HL-60 (cell line): ENCODE measurements at places on chromosomes 16 and 17.
A peak's percentile ranks its signal among the peaks of the same experiment; 100 is the strongest.

DNA sequence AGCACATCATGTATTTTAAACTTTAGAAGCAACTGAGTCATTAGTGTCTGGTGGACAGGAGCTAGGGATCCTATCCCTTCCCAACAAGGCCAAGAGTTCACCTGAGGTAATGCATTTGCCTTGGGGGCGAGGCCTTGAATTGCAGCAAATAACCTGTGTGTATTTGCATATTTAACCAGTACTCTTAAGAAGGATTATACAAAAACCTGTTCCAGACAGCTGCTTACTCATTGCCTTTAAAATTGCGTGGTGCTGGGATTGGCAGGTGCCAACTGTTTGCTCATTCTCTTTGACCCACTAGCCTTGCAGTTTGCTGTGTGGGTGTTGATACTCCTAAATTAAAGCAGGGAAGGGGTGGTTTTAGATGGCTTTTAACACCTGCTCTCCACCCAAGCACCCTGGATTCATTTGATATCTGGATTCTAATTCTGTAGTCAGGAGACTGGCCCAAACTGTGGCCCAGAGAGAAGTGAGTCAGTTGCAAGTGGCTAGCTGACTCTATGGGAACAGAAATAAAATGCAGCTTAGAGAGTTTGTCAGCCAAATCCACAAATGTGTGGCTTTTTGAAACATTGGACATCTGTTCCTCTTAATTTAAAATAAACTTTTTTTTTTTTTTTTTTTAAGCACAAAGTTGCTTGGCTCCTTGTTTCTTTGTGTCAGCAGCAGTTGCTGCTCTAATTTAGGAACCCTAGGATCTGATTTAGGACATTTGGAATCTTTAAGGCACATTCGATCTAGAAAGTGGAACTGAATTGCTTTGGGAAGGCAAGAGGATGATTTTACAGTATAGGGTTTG is 46.9 kb downstream of the TUBD1 start:
- DNase-seq = peak; percentile 12

- no peak for DNase-seq
Measured at GRCh38 chr16:77117707-77118106, 73.3 kb upstream of the MON1B start.

GRCh38 chr17:80779961-80780380 is 211.7 kb upstream of the CHMP6 start:
- peak; percentile 97 for DNase-seq

DNA sequence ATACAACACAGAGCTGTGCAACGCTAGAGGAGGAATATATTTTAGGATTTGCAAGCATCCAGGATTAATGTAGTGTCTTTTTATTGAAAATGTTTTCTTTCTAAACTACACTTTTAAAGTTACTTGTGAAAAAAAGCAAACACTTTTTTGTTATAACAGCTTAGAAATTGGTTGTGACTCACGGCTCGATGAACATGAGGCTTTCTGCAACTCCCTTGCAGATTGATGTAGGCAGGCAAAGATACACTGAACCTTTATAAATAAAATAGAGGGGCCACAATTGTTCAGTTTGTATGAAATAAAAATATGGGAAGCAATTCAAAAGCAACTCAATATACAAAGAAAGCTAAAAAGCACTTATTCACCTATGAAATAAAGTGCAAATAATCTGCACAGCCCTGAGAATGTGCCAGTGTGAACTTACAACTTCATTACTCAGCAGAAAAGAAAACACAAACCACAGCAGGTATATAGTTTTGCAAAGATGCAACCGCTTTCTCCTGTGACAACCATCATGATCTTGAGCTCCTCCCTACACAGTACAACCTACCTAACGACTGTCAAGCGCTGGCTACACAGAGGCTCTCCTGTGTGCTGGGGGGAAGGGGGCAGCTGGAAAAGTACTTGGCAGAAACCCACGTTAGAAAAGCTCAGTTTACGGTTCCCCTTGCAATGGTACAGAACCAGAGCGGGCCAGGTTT is 948 bp downstream of the LUC7L start:
- DNase-seq = peak; percentile 15

DNA sequence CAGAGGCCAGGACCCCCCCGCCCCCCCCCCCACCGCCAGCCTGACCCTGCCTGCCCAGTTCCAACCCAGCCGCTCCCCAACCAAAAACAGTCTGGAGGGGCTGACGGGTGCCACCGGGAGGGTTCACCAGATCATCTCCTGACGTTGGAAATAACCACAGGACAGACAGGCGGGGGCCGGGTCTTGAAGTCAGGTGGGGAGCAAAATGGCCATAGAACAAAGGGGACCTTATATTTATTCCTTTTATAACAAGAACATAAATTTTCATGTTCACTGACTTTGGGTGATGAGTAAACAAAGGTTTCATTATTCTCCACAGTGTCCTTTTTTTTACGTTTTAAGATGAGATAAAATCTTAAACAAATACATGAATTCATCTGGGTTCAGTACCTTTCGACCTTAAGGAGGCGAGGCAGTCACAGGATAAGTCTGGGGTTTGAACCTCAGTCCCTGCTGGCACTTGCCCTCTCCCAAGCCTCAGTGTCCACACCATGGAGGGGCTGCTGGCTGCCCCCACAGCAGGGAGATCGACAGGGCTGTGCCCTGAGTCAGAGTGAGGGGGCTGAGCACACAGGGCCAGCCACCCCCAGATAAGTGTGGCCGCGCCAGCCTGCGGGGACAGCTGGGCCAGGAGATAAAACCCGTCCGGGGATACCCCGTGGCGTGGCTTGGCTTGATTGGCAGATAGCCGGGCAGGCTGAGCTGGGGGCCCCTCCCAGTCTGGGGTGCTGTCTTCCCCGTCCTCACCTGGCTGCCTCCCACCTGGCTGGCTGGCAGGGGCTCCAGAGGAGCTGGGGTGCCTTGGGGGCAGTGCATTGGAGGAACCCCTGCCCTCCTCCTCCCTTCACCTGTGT is 15.0 kb downstream of the SLC7A5 start:
- DNase-seq = no peak

- no peak for DNase-seq
Measured at GRCh38 chr17:43994272-43995149, 9.9 kb upstream of the NAGS start.

- DNase-seq = no peak
Measured at GRCh38 chr16:19210968-19211367, 42.9 kb downstream of the SYT17 start.

DNA sequence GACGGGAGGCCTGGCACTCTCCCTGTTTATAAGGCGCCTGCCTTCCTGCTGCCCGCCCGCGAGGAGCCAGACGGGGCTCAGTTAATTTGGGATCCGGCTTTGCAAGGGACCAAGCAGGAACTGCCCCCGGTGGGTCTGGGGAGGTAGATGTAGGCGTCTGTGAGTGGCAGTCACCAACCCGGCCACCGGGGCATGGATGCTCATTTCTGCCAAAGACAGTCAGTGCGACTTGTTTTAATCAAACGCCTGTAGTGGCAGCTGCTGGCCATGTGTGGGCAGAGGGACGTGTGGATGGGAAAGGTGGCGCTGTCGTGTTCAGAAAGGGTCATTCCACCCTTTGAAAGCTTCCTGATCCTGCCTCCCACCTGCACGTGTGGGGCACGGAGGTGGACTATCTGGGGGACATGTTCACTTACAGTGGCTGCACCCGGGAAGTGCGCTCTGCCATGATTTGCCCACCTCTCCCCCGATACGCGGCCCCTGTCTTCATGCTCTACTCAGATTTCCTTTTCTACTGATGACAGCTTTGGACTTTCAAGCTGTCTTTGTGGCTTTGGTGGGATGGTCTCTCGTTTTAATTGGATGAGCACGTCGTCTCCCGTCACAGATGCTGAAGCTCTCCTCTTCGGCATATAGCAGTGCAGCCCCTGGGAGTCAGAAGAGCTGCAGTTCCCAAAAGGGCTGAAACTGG is 60.3 kb upstream of the CIBAR2 start:
- DNase-seq = no peak

- peak; percentile 68 for DNase-seq
Measured at GRCh38 chr17:57645950-57646665, 99.0 kb downstream of the CCDC182 start.

GRCh38 chr16:68700831-68701230 is 36.3 kb upstream of the CDH1 start:
- no peak for DNase-seq

DNA sequence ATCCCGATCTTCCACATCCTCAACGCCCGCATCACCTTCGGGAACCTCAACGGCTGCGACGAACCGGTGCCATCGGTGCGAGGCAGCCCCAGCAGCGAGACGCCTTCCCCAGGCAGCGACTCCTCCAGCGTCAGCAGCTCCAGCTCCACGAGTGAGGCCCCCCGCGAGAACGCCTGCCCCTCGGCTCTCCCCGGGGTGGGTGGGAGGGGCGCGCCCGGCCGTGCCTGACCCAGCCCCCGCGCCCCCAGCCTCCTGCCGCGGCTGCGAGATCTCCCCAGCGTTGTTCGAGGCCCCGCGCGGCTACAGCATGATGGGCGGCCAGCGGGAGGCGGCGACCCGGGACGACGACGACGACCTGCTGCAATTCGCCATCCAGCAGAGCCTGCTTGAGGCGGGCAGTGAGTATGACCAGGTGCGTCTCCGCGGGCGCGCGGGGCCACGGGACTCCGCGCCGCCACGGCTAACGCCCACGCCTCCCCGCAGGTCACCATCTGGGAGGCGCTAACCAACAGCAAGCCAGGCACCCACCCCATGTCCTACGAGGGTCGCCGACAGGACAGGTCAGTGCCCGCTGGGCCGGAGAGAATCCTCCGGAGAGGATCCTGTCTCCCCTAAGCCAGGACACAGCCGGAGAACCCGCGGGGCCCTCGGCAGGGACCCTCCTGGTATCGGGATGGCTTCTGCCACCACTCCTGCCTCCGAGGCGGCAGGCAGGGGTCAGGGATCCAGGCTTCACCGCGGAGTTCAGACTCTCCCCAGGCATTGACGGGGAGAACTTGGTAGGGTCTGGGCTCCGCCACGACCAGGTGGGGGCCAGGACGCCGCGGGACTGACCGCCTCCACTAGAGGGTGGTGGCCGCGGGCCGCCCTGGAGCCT is 10.1 kb downstream of the CORO6 start:
- DNase-seq = no peak

- peak; percentile 97 for DNase-seq
Measured at GRCh38 chr16:8797364-8798173, at the start of the genes PMM2 and TMEM186. PMM2 (plus strand) TSS chr16:8797839; CDS start chr16:8797883, 44 bp downstream. TMEM186 (minus strand) TSS chr16:8797639; CDS start chr16:8797614, 25 bp downstream.

DNA sequence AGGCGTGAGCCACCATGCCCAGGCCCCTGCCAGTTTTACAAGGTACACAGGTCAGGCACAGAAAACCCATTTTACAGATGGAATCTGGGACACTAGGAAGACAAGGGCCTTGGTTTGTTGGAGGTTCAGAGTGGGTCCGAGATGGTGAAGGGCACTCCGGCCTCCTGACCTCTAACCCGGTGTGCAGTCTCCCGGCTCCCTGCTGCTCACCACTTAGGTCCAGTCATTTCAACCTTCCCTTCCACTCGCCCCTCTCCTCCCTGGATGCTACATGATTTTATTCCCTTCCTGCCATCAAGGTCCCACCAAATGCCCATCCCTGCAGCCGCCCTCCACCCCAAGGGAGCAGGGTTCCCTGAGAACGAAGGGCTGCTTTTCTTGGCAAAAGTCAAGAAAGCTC is 8.7 kb downstream of the ITGAX start:
- DNase-seq = no peak

DNA sequence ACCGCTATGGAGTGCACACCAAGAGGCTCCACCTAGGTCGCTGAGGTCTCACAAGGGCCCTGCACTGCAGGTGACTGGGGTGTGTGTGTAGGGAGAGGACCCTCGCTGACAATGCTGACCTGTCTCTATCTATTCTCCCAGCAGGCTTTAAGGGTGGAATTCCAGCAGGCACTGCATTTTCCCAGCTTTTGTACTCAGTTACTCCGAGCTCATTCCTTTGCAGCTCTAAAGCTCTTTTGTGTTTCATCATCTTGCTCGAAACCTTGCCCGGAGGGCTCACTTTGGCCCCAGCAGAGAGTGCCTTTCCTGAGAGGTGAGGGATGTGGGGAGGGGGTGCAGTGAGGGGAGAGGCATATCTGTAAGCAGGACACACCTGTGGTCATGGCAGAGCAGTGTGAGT is 39.3 kb downstream of the SMPD3 start:
- no peak for DNase-seq

- DNase-seq = no peak
Measured at GRCh38 chr16:85511938-85512807, 100.9 kb upstream of the GSE1 start.

- DNase-seq = no peak
Measured at GRCh38 chr16:54268766-54269165, 17.8 kb downstream of the IRX3 start.

- no peak for DNase-seq
Measured at GRCh38 chr17:63609816-63610573, 9.3 kb downstream of the TACO1 start.

DNA sequence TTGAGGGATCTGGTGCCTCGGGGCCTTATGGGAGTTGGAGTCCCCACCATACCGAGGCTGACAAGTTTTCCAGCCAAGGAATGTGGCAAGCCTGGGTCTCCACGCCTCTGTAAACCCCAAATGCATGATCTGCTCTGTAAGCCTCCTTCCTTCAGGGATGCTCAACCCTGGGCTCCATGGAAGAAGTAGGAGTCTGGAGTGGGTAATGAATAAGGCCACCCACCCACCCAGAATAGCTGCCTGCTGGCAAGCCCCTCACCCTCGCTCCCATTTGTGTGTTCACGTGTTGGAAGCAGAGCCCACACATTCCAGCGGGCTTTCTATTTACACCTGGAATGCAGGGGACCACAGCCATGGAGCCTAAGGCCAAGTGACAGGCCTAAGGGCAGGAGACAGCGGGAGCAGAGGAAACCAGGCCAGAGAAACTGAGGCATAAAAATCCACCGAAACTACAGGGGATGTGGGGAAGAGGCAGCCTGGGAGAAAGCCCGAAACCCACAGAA is 4.4 kb downstream of the DLG4 start:
- no peak for DNase-seq

- DNase-seq = no peak
Measured at GRCh38 chr16:73339821-73340220, 291.9 kb upstream of the ZFHX3 start.

DNA sequence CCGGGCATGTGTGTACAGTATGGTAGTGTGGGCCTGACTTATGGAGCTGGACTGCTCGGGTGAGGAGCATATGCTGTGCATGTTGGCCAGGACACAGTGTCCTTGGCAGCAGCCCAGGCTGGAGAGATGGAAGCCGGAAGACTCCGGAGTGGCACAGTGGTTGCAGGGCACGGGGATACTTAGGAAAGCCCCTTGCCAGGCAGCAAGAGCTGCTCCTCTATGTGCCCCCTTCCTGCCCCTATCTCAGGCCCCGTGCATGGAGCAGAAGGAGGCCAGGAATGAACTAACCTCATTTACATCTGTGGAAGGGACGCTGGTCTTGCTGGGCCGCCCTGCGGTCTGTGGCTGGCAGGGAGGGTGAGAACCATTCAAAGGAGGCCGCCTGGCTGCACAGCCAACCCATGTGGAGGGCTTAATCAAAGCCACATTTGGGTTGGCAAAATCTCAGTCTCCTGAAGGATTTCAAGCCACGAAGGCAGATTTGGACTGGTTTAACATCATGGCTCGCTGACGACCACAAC is 32.2 kb upstream of the RCVRN start:
- no peak for DNase-seq

DNA sequence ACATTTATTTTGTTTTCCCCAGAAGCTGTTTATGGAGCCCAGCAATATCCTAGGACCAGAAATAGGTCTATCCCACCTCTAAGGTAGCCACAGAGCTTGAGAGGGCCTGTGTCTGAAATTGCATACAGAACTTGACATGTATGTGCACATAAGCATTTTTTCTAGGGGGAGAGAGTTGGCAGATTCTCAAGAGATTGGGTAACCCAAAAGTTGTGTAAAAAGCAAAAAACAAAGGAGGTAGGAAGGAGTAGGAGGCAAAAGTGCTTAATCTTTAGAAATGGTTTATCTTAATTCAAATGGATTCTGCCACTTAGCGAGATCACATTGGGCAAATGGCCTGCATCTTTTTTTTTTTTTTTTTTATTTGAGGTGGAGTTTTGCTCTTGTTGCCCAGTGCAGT is 3.5 kb downstream of the PLK1 start:
- peak; percentile 45 for DNase-seq
